ENCODE measurements at places on chromosomes 4 and X.
A peak's percentile ranks its signal among the peaks of the same experiment; 100 is the strongest.

DNA sequence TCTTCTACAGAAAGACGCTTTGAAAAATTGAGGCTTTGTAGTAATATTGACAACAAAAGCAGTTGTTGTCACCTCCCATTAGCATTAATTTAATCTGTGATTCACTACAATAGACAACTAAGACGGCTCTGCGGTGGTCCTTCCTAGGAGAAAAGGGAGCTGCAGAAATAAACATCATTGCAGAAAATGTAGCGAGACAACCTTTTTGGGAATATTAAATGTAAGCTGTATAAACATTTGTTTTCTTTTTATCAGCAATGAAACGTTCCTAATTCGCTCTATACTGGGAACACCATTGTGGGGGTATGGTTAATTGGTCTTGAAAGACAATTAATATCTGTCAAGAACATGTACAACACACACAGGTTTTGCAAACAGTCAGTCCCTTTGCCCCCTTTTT, 583.3 kb upstream of the TENM3 start:
- no peak for DNase-seq

DNA sequence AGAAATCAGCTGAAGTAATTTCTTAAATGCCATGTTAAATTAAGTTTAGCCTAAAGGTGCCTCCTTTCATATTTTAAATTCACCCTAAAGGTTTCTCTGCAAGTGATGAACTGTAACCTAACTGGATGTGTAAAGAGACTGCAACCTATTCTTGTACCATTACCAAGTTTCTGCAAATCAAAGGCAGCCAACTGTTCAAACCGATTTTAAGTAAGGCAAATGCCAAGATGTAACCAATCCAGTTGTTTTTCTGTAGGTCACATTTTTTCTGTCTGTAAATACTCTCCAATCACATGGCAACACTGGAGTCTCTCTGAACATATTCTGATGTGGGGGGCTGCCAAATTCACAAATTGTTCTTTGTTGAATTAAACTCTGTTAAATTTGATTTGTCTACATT, 42.4 kb upstream of the FGF2 start:
- no peak for DNase-seq

DNA sequence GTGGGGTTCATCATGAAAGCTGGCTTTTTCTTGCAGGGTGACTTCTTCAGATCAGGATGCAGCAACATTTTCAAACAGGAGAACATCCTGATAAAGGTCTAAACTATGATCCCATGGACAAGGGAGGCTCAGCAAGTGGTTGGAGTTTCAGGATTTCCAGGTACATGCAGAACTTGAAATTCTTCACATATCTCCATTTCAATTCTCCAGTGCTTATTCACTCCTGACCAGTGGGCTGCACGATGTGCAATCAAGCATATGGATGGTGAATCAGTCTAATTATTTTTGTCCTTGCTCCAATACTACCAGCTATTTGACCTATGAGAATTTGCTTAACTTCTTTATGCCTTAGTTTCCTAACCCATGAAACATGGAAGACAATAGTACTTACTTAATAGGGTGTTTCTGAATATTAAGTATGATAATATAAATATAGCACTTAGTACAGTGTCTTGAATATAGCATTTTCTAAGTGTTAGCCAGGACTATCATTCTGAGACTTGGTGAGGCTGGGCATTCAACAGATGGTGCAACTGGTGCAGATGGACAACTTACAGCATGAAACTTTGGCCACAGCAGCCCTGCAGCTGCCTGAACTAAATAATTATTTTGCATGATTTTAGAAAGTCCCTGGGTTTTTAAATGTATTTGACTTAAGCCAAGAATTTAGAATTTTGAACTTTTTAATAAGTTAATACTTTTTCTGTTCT, 92.4 kb downstream of the HPGD start:
- DNase-seq: no peak

DNA sequence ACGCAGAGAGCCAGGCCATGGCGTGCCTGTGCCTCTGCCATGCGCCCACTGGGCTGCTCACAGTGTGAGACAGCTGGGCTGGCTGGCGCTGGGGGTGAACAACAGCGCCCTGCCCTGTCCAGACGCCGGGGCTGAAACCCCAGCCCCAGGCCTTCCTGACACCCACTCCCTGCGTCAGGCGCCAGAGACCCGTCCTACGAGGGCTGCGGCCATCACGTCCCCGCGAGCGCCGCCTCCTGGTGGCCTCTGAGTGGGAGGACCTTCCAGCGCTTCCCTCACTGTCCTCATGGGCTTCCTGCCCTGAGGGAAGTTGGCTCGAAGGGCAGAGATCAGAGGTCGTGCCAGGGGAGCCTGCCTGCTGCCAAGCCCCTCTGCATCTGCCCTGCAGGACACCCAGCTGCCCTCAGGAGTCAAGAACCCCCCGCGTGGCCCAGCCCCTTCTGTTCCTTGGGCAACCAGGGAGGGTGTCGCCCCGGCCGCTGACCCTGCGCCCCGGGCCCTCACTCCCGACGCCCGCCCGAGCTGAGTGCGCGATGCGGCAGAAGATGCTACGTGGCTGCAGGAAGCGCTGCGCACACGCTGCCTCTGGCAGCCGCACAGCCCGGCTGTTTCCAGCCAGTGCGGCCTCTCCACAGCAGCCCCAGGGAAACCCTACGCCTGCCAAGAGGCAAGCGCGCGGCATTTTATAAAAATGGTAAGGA, 16.2 kb downstream of the NELFA start:
- DNase-seq: peak; percentile 15

DNA sequence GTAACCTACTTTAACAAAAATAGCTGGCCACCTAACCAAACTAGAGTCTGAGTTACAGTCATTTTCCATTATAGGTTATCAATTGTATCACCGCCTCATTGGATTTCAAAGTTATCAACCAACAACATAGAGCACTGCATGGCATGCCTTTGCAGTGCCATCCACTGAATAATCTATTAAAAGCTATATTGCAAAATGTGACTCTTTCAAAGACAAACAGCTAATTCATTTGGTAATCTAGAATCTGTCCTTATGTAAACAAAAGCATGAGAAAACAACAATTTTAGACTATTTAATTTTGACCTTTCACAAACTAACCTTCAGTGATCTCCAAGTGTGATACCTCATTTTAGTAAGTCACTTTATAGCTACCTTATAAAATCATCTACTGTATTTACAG, 144.2 kb upstream of the SH3RF1 start:
- DNase-seq: no peak

DNA sequence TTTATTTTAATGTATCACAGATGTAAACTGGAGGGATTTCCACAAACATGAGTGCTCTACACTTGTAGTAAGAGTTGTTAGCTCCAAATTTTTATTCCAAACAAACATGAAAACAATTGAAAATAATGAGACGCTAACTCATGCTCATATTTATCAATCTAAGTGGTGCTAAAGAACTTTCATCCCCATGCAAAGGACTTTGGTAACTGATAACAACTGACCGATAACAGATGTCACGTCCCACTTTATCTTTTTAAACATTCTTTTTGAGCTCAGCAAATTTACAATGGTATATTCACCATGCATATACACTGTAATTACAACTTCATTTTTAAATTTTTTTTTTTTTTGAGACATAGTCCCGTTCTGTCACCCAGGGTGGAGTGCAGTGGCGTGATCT, 15.6 kb upstream of the MAOA start:
- no peak for DNase-seq

DNA sequence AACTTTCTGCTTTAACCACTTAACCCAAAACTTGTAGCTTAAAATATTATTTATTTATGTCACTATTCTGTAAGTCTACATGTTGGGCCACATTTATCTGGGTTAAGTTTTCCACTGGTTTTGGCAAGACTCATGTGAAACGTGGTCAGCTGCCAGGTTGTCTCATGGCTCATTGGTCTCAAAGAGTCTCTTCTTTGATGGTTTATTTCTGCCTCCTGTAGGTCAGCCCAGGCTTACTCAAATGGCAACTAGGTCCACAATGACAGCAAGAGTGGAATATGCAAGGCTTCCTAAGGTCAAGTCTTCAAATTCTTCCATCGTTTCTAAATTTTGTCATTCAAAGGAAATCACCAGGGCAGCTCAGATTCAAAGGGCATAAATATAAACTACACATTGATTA, 828.7 kb downstream of the PCDH7 start:
- no peak for DNase-seq

GRCh38 chr4:27267339-27267969, 406.8 kb downstream of the STIM2 start:
- no peak for DNase-seq

DNA sequence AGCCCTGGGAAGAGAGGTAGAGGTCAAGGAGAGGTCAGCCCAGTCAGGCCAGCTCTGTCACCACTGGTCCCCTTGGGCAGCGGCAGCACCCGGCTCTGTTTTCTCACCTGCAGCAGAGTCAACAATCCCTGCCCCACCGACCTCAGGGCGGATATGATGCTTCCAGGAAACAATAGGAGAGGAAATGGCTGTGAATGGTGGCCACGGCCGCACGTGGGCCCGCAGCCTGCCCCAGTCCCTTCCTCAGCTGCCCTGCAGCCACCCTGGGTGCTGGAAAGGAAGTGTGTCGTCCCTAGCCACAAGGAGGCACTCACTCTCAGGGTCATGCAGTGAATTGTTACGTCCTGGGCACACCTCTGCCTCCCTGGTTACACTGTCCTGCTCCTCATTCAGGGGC, 92.5 kb upstream of the ENPP6 start:
- no peak for DNase-seq

DNA sequence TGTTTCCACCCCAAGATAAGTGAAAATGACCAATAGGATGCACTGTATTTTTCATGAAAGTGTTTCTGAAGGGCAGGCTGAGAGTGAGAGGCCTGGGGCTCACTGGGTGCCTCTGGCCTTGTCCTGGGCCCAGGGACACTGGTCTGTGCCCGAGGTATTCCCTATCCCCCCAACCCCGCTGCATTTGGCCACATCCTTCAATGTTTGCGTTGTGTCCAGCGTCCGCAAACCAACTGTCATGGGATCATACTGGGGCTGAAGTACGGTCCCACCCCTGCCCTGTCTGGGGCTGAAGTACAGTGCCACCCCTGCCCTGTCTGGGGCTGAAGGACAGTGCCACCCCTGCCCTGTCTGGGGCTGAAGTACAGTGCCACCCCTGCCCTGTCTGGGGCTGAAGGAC, 22.0 kb upstream of the MSANTD1 start:
- DNase-seq: no peak

- DNase-seq: no peak
Measured at GRCh38 chr4:74456056-74456744, 11.3 kb downstream of the AREG start.

DNA sequence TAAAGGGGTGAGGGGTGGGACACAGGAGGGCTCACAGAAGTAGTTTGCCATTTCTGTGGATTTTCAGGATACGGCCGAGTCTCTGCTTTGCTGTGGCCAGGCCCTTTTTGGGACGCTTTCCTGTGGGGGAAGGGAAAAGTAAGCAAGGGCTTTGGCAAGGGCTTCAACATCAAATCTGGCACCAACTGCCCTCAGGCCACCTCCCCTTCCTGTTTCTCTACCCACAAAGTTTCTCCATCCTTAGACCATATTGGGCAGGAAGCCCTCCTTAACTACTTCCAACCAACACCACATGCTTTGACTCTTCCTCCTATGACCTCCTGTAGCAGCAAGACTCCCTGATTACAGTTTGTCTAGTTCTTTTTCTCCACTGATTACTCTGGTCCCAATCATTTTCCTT, 105.1 kb downstream of the PHF8 start:
- DNase-seq: no peak

DNA sequence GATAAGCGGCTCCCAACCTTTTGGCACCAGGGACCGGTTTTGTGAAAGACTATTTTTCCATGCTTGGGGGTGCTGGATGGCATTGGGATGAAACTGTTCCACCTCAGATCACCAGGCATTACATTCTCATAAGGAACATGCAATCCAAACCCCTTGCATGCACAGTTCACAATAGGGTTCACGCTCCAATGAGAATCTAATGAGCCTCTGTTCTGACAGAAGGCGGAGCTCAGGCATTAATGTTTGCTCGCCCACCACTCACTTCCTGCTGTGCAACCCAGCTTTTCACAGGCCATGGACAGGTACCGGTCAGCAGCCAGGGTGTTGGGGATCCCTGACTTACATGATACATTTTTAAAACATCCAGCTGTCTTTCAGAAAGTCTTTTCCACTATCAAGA, 187.3 kb downstream of the SLC39A8 start:
- DNase-seq: no peak

- no peak for DNase-seq
Measured at GRCh38 chr4:169952236-169953002, 73.8 kb downstream of the MFAP3L start.

GRCh38 chrX:861340-861890, 230.8 kb downstream of the SHOX start:
- DNase-seq: no peak

DNA sequence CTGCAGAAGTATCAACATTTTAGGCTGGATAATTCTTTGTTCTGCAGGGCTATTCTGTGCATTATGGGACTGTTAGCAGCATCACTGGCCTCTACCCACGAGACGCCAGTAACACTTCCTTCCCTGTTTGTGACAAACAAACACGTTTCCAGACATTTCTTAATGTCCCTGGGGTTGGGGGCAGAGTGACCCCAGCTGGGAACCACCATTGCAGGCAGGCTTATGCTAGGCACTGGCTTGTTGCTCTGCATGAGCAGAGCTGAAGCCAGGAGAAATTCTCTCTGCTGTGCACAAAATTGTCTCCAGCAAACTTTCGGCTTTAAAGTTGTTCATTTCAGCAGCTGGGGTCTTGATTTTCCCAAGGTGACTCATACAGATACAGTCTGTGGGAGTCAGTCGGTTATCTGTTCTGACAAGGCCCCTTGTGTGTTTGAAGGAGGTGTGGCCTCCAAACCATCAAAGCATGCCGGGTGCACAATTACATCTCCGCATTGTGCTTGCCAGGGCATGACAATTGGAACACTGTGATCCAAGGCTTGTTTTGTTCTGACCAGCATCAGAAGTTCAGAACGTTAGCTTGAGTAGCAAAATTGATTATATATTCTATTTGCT, 156.4 kb upstream of the BOD1L1 start:
- DNase-seq: no peak

DNA sequence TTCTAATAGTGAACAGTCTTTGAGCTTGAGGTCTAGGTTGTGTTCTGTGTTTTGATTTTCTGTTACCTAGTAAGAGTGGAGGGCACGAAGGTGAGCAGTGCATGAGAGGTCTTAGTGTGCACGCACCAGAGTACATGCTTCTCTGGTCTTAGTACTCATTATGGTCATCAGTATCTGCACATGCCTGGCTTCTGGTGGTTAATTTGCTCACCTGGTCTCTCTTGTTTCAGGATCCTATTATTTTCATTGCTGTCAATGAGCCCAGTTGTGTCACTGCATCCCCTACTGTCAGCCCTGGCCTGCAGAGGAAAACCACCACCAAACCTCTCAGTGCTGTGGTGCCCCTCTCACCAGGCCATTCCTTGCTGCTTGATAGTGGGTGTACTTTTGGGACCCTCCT, 54.8 kb downstream of the NSUN7 start:
- no peak for DNase-seq

GRCh38 chrX:105477351-105477750, 256.9 kb upstream of the TEX13A start:
- DNase-seq: no peak
